ENCODE measurements at places on chromosomes 5 and 9. TPM values are rescaled to one million over a fixed set of nuclear protein-coding genes. Genes with fewer than 3 reads are reported as not detected.

- H3K27ac ChIP-seq: no peak overlapping the region
- peaks cover 40% of the 10 kb centered on the region for H3K27me3 ChIP-seq
- no peaks in the 10 kb centered on the region for H3K36me3 ChIP-seq
- H3K4me3 ChIP-seq: peak overlapping the region; percentile 42
- H3K4me1 ChIP-seq: peaks cover 11% of the 10 kb centered on the region
Observed at GRCh38 chr5:501105-501830, 23.0 kb downstream of the SLC9A3 start.

Gene PCDHGC4
- 3.8 TPM for total RNA-seq

DNA sequence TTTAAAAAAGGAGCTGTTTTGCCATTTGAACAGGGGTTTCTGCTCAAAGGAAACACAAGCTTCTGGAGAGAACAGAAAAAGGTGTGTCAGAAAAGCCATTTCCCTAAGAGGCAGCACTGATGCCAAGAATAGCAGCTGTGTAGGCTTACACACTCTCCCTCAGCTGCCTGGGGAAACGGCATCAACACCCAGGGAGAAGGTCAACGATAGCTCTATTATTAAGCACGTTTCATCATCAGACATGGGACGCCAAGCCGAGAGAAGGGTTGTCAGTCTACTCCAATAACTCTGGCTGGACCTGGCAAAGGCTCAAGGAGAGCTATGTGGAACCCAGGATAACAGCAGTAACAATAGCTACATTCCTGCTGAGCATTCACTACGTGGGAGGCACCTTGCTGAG lies 314.2 kb downstream of the CDK5RAP2 start:
- no peak for DNase-seq
- H3K4me1 ChIP-seq: no peaks in the 10 kb centered on the region
- peaks cover 4% of the 10 kb centered on the region for H3K27me3 ChIP-seq
- H3K4me3 ChIP-seq: no peak overlapping the region
- no peak overlapping the region for H3K27ac ChIP-seq

DNA sequence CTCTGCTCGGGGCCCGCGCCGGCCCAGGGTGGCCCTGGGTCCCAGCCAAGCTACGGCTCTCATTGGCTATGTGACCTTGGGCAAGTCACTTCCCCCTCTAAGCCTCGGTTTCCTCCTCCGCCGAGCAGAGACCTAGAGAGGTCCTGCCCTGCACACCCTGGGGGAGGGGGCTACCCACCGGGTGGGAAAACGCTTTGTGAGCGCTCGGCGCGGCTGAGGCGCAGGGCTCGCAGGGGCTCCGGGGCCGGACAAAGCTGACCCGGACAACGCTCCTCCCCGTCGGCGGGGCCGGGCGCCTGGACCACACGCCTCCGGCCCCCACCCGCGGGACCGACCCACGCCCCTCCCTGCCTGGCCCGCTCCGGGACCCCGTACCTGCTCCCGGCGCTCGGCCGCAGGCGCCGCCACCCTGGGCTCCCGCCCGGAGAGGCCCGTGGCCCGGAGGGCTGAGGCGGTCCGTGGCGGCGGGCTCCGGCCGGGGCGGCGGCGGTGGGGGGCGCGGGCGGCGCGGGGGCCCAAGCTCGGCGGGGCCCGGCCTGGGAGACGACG lies 85.7 kb upstream of the MELK start:
- peak; percentile 87 for DNase-seq
- H3K27ac ChIP-seq: peak overlapping the region; percentile 60
- H3K27me3 ChIP-seq: no peaks in the 10 kb centered on the region
- no peaks in the 10 kb centered on the region for H3K36me3 ChIP-seq
- peak overlapping the region; percentile 93 for H3K4me3 ChIP-seq

- peak overlapping the region; percentile 24 for H3K27ac ChIP-seq
- H3K4me3 ChIP-seq: no peak overlapping the region
- H3K4me1 ChIP-seq: peaks cover 6% of the 10 kb centered on the region
- H3K36me3 ChIP-seq: peaks cover 30% of the 10 kb centered on the region
- H3K27me3 ChIP-seq: no peaks in the 10 kb centered on the region
Observed at GRCh38 chr5:177154003-177154643, 20.6 kb downstream of the NSD1 start.

GRCh38 chr9:78221425-78221824 lies 14.4 kb upstream of the CEP78 start:
- DNase-seq: no peak
- H3K27me3 ChIP-seq: no peaks in the 10 kb centered on the region
- H3K4me1 ChIP-seq: no peaks in the 10 kb centered on the region
- H3K27ac ChIP-seq: no peak overlapping the region
- no peaks in the 10 kb centered on the region for H3K36me3 ChIP-seq

DNA sequence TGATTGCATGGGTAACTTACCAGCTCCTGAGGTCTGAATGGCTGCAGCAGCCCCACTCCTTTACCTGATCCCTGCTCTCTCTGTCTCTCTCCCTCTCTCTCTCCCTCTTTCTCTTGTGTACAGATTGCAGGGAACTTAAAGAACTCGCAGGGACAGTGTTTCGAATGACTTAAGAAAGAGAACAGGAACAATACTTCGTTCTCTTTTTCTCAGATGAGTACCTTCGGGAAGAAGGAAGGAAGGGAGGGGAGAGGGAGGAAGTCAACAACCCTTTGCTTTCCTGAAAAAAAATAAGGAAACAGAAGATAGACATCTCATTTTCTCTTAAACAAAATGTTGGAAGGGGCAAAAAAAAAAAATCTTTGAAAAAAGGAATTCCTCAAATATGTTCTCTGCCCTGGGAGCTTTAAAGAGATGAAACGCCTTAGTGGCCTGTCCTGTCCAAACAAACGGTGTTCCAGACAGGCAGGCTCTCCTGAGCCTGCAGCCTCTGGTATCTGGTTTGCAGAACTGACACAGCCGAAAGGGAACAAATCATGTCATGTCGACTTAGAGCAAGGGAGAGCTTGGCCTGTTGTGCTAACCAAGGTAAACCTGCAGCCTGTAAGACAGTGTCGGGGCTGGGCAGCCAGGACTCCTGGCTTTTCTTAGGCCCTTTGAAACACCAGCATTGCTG lies at the start of gene ZNF366:
Gene ZNF366 (minus strand): TSS at position 180 of the 676 bp plus-strand sequence. CDS start 45,914 bp downstream, outside the sequence.
- H3K36me3 ChIP-seq: no peaks in the 10 kb centered on the region
- peaks cover 45% of the 10 kb centered on the region for H3K4me1 ChIP-seq
- no peaks in the 10 kb centered on the region for H3K27me3 ChIP-seq
- H3K27ac ChIP-seq: no peak within 1 kb of the TSS
- no peak within 1 kb of the TSS for H3K4me3 ChIP-seq
- peak; percentile 44 for DNase-seq

DNA sequence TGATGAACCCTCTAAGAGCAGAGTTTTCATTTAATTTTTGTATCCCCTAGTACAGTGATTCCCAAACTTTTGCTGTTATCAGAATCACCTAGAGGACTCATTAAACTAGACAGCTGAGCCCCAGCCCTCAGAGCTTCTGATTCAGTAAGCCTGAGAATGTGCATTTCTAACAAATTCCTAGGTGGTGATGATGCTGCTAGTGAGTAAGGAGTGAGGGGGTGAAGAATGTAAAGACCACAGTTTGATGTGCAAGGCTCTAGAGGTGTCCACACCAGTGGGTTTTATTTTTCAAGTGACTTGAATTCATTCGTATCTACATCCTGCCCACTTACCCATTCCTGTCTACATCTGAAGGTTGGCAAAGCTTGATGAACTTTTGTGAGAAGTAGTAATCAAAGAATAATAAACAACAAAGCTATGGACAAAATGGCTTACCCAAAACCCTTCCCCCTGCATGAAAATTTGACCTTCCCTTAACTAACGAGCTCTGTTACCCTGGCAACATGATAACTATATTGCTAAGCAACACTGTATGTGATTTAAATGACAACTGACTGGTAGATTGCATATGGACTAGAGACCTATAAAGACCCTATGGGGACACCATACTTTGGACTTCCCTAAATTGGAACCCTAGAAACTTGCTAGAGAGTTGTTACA lies 35.2 kb downstream of the DTWD2 start:
- DNase-seq: no peak
- H3K27ac ChIP-seq: no peak overlapping the region
- H3K36me3 ChIP-seq: no peaks in the 10 kb centered on the region
- no peaks in the 10 kb centered on the region for H3K4me1 ChIP-seq
- H3K27me3 ChIP-seq: no peaks in the 10 kb centered on the region
- no peak overlapping the region for H3K4me3 ChIP-seq

- H3K4me3 ChIP-seq: no peak overlapping the region
- no peak overlapping the region for H3K27ac ChIP-seq
- H3K36me3 ChIP-seq: peaks cover 12% of the 10 kb centered on the region
- H3K27me3 ChIP-seq: no peaks in the 10 kb centered on the region
- peaks cover 54% of the 10 kb centered on the region for H3K4me1 ChIP-seq
- no peak for DNase-seq
Observed at GRCh38 chr5:132492386-132493125, 2.0 kb upstream of the IRF1 start.

Gene OGN
- 0.88 TPM for total RNA-seq

DNA sequence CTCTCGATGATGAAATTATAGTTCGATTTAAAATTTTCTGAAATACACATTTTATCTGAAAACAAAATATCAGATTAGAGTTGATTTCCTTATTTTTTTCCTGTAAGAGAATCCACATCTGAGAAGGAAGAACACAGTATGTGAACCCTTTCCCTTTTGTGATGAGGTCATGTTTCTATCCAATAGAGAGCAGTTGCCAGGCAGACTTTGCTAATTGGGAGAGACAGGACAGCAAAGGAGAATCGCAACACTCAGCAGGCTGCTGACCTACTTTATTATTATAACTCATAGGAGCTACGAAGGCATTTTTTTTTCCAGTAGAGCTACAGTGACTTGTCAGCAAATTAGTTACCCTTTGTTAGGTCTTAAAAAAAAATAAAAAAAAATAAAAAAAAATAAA lies 242.1 kb downstream of the HCN1 start:
- H3K27ac ChIP-seq: no peak overlapping the region
- no peaks in the 10 kb centered on the region for H3K36me3 ChIP-seq
- no peak overlapping the region for H3K4me3 ChIP-seq
- no peaks in the 10 kb centered on the region for H3K4me1 ChIP-seq

DNA sequence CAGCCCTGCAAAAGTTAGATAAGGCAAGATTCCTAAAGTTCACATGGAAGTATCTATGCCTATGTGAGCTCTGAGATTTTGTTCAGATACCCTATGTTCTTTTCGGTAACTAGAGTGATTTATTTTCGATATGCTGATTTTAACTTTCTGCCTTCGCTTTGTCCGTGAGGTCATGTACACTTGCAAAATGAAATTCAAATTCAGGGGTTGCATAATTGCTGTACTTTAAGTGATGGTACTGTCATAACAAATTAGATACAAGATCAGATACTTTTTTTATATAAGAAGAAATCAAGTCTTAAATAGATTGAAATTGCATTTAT lies 350 bp upstream of the ECPAS start:
- peak overlapping the region; percentile 74 for H3K27ac ChIP-seq
- DNase-seq: peak; percentile 46
- peak overlapping the region; percentile 97 for H3K4me3 ChIP-seq
- peaks cover 9% of the 10 kb centered on the region for H3K4me1 ChIP-seq

DNA sequence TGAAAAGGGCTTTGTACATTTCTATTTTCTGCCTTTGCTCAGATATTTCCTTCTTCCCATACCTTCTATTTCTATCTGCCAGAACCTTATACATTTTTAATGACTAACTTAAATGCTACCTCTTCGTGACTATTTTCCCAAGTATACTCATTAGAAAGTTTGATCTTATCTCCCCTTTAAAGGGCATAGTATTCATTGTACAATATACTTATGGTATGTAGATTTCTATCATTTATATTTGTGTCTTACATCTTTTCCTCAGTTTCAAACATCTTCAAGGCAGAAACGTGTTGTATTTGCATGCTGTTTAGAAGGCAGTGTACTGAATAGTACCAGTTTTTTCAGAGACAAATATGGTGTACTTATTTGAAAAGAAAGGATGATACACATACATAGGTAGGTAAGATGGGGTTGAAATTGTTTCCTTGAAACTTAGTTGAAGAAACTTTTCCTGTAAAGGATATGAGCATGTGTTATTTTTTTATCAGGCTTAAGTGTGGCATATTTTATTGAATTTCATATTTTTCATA lies 518.1 kb upstream of the NUDT12 start:
- no peaks in the 10 kb centered on the region for H3K27me3 ChIP-seq
- H3K4me3 ChIP-seq: no peak overlapping the region

- no peaks in the 10 kb centered on the region for H3K36me3 ChIP-seq
- no peak overlapping the region for H3K4me3 ChIP-seq
- H3K27ac ChIP-seq: no peak overlapping the region
- H3K27me3 ChIP-seq: no peaks in the 10 kb centered on the region
- DNase-seq: peak; percentile 98
Observed at GRCh38 chr9:136312436-136312835, 8.5 kb upstream of the CCDC187 start.

Gene FBP2
- total RNA-seq: not detected

Gene OBP2B
- not detected for total RNA-seq

Gene ARL14EPL
- not detected for total RNA-seq

Gene PLK2
- total RNA-seq: 220 TPM

Gene ELL2
- total RNA-seq: 123 TPM

Gene INSL4
- total RNA-seq: not detected

GRCh38 chr9:121372239-121373010 lies 2.4 kb upstream of the STOM start:
- peaks cover 34% of the 10 kb centered on the region for H3K4me1 ChIP-seq
- DNase-seq: no peak
- H3K36me3 ChIP-seq: no peaks in the 10 kb centered on the region
- no peak overlapping the region for H3K4me3 ChIP-seq

- no peak overlapping the region for H3K27ac ChIP-seq
- H3K36me3 ChIP-seq: no peaks in the 10 kb centered on the region
- no peak for DNase-seq
- H3K4me3 ChIP-seq: no peak overlapping the region
- H3K27me3 ChIP-seq: no peaks in the 10 kb centered on the region
- no peaks in the 10 kb centered on the region for H3K4me1 ChIP-seq
Observed at GRCh38 chr5:117302473-117302872, 727.9 kb upstream of the SEMA6A start.

DNA sequence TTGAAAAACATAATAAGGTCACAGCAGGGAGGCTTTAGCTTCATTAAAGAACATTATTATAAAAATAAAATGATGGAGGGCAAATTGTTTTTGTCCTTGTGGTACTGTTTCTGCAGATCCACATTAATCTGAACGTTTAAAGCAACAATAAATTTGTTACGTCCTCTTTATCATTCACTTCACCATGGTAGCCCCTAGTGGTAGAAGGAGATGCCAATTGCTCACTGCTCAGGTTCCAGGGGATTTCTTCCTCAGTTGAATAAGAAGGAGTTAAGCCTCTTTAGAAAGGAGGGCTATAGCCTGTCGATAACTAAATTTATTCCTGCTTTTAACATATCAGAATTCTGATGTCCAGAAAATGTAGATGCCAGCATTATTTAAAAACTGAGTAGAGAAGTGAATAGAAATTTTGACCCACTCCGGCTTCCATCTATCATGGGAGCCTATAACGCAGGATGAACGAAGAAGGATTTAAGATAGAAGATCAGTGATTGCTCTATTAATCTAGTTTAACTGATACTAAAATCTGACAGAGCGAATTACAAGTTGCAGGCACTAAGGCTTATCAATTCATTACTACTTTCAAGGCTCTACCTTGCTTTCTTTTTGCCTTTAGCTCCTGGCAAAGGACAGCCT lies 692.3 kb downstream of the PTPRD start:
- no peaks in the 10 kb centered on the region for H3K4me1 ChIP-seq
- no peak overlapping the region for H3K4me3 ChIP-seq
- no peaks in the 10 kb centered on the region for H3K27me3 ChIP-seq
- H3K36me3 ChIP-seq: no peaks in the 10 kb centered on the region

Gene NR4A3
- 0.36 TPM for total RNA-seq

- H3K27me3 ChIP-seq: no peaks in the 10 kb centered on the region
- H3K36me3 ChIP-seq: peaks cover 5% of the 10 kb centered on the region
- no peak overlapping the region for H3K27ac ChIP-seq
- no peak overlapping the region for H3K4me3 ChIP-seq
- peaks cover 6% of the 10 kb centered on the region for H3K4me1 ChIP-seq
Observed at GRCh38 chr5:36635721-36636390, 29.4 kb downstream of the SLC1A3 start.

GRCh38 chr5:126869005-126869451 lies 92.1 kb downstream of the LMNB1 start:
- no peak overlapping the region for H3K27ac ChIP-seq
- H3K4me1 ChIP-seq: peaks cover 18% of the 10 kb centered on the region
- H3K27me3 ChIP-seq: no peaks in the 10 kb centered on the region
- no peaks in the 10 kb centered on the region for H3K36me3 ChIP-seq
- peak overlapping the region; percentile 56 for H3K4me3 ChIP-seq

Gene FAM221B
- not detected for total RNA-seq

Data from osteoblast (primary cell).